ENCODE measurements at places on chromosomes 7 and 10.

GRCh38 chr7:100483722-100484672, at the start of gene NYAP1:
TSS of gene NYAP1 (plus strand) at chr7:100483927. CDS start at chr7:100485312, 1,385 bp downstream.
- DNase-seq = no peak

DNA sequence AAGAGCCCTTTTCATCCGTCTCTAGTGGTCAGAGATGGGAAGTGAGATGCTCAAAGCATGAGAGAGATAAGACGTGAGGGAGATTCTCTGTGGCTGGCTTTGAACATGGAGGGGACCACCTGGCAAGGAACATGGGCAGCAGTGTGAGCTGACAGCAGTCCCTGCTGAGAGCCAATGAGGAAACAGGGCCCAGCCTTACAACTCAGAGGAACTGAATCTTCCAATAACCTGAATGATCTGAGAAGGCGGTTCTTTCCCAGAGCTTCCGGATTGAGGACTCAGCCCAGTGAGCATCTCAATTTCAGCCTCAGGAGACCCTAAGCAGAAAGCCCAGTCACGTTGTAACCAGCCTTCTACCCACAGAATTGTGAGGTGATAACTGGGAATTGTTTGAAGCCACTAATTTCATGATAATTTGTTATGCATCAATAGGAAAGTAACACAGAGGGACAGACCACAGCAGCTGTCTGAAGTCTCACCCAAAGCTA, 33.9 kb upstream of the IKZF1 start:
- peak; percentile 55 for DNase-seq

DNA sequence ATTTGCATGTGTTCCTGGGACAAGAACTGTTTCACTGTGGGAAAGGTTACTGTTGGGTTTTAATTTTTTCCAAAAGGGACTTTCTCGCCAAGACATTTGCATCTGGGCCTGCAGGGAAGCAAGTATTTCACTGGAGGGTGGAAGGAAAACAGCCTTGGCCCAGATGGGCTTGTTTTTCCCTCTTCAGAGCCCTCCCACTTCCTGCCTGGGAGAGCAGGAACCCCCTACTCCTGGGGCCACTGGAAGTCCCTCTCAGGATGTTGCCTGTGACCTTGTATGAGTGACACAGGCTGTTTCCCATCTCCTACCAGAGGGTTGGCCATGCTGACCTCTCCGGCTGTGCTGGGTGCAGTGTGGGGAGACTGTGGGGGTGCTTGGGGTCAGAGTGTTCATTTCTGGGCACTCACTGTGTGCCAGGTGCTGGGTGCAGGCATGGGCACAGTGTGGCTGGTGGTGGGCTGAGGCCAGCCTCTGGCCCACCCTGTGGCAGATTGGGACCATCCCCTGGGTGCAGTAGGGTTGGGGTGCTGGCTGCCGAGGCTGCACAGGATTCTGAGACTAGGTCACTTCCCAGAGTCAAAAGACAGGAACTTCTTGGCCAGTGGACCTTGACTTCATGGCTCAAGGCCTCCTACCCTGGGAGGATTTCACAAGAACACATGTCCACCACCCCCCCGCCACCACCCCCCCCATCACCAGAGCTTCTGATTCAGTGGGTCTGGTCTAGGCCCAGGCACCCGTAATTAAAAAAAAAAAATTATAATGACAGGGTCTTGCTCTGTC, 10.2 kb downstream of the TSPAN15 start:
- no peak for DNase-seq

DNA sequence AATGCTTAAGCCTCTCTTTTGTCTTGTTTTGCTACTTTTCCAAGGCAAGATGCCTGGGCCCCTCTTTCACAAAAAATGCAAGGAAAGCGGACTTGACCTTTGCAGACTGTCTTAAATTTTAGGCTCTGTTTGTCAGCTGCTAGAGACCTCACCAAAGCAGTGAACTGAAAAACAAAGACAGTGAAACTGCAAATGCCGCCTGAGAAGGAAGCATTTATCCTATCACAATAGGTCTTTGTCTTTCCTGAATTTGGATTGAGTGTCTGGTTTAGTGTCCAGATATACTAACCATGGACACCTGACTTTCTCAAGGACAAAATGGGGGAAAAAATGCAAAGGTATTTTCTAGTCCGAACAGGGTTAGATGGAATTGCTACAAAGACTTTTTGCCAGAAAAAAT, 256.9 kb downstream of the INHBA start:
- DNase-seq = no peak

DNA sequence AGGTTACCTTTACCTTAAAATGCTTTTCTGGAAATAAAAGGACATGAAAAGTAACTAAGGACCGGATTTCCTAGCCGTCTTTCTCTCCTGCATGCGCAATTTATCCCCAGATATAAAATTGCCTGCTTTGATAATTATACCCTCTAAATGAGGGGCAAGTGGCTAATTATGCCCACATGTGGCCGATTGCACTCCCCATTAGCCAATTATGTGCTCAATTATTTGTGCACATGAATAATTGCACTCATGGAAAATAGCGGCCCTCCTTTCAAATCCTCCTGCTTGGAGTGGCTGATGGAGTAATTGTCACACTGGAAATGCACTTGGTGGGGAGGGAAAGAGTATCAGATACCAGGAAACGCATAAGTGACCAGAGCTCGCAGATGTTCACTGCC, 66.4 kb upstream of the ATRNL1 start:
- no peak for DNase-seq

- DNase-seq = no peak
Observed at GRCh38 chr10:131979336-131979735, 2.4 kb downstream of the BNIP3 start.

- DNase-seq = no peak
Observed at GRCh38 chr10:101062232-101063049, 652 bp downstream of the KAZALD1 start.

DNA sequence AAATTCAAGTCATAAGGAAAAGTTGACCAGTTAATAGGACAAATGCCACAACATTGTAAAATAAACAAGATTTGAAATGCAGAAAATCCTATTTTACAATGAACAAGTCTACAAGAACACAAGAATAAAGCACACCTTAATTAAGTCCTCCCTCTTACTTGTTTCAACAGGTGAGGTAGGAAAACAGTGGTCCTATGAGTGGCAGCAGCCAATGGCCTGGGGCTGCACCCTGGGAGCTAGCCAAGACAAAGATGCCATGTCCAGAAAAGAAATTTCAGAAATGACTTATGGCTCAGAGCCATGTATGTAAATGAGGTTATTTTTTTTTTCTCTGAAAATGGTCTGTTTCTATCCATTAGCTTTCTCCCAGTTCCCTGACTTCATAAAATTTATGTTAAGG, 14.3 kb downstream of the KLLN start:
- DNase-seq = no peak

DNA sequence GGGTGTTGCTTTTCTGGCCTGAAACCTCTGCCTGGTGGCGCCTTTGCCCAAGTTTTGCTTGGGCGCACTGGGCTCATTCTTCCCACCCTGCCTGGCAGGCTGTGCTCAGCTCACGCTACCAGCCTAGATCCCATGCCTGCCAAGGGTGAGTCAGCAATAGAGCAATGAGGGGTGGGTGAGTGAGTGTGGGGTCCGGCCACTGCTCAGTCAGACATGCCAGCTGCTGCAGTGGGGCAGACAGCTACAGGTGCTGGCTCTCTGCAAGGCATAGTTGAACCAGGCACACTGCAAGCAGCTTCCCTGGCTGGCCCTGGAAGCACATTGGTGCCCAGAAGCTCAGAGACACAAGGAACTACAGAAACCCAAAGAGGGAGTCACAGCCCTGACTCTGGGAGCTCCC, 680.9 kb upstream of the LRRTM3 start:
- no peak for DNase-seq

- DNase-seq = no peak
Observed at GRCh38 chr10:63093227-63093626, 39.9 kb upstream of the NRBF2 start.

- no peak for DNase-seq
Observed at GRCh38 chr7:37633048-37633447, 50.5 kb upstream of the GPR141 start.

GRCh38 chr10:43199088-43199683, 60.9 kb downstream of the CSGALNACT2 start:
- no peak for DNase-seq

- no peak for DNase-seq
Observed at GRCh38 chr7:10216462-10216861, 757.2 kb upstream of the PHF14 start.

DNA sequence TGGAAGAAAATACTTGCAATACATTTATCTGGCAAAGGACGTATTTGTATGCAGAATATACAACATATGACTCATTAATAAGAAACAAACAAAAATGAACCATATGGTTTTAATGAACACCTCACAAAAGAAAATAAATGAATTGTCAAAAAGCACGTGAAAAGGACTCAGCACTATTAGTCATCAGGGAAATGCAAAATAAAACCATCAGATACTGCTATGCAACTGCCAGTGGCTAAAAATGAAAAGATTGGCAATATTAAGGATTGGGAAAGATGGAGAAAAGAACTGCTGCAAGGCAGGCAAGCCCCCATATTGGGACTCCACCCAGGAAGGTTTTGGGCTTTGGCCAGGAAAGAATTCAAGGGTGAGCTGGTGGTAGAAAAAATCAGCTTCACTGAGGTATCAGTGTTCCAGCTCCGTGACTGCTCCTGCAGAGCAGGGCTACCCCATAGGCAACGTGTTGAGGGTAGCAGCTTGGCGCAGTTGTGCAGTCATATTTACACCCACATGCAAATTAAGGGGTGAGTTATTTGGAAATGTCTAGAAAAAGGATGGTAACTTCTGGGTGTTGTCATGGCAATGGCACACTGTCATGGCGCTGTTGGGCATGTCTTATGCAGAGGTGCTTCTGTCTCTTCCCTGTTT, 72.7 kb downstream of the CUBN start:
- no peak for DNase-seq

GRCh38 chr10:115857856-115858255, 415.1 kb downstream of the GFRA1 start:
- DNase-seq = no peak

GRCh38 chr7:137454246-137454724, 110.8 kb upstream of the PTN start:
- no peak for DNase-seq

DNA sequence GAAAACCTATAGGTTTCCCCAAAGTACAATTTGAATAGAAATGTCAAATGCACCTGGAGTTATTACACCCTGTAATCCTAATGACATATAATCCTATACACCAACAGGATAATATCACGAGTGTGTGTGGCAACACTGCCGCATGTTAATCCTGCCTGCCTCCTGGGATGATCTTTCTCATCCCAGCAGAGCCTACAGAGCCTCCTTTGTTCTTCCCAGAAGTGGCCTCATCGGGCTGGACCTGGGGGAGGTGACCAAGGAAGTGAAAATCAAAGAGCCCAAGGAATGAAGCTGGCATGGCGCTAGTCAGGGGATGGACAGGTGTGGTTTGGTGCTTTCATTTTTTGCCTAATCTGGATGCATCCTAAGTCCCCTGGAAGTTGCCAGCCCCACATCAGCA, 29.5 kb upstream of the LEP start:
- no peak for DNase-seq

DNA sequence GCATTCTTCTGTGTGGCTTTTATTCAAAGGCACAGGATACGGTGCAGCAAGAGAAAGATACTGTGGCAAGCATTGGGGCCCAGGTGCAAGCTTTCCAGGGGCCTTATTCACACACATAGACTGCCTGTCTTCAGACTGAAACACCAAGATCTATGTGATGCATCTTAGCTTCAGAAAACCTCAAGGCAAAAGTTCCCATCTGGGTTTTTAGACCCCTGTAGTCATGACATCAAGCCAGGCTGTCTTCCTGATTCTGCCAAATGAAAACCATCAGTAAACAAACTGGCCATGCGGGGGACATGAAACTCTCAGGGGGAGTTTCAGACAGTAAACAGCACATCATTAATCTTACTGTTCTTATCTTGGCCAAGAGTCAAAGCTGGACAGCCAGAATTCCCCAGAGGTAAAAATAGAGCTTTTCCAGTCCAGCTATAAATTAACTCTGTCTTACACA, 9.8 kb downstream of the AGBL3 start:
- peak; percentile 76 for DNase-seq

DNA sequence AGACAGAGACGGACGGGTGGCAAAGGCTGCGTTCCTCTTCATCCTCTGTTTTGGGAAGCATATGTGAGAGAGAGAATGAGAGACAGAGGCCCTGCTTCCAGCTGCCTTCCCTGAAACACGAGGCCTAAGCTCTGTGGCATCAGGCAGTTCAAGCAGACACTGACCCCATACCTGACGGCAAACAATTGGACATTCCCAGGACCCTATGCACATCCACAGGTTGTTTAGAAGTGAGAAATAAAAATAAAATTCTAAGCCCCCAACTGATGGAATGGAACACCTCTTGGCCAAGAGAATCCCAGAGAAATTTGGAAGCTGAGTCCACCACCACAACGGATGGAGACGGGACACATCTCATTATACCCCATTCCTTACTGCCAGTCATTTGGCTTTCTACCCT, 105.3 kb downstream of the CPXM2 start:
- no peak for DNase-seq

GRCh38 chr10:61751599-61751998, 88.9 kb downstream of the CABCOCO1 start:
- DNase-seq = no peak

- no peak for DNase-seq
Observed at GRCh38 chr10:131078131-131078881, 233.2 kb downstream of the TCERG1L start.

GRCh38 chr7:35762781-35763180, 38.1 kb upstream of the SEPTIN7 start:
- no peak for DNase-seq

- DNase-seq = no peak
Observed at GRCh38 chr7:67631476-67631875, 634.8 kb downstream of the TYW1 start.

DNA sequence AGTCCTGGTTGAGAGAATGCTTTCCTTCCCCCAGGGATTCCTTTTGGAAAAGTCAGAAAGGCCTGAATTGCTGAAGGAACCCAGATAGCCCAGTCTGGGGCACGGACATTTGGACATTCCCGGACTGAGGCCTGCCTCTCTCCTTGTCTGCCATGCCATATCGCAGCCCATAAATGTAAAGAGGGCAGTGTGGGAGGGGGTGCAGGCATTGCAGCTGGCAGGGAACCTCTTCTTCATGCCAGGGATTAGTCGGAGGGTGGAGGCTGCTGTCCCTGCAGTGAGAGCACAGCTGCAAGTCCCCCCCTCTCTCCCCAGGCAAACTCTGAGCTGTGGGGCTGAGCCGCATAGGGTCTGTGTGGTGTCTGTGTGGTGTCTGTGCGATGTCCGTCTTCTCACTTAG, 486.0 kb upstream of the MKI67 start:
- DNase-seq = no peak

DNA sequence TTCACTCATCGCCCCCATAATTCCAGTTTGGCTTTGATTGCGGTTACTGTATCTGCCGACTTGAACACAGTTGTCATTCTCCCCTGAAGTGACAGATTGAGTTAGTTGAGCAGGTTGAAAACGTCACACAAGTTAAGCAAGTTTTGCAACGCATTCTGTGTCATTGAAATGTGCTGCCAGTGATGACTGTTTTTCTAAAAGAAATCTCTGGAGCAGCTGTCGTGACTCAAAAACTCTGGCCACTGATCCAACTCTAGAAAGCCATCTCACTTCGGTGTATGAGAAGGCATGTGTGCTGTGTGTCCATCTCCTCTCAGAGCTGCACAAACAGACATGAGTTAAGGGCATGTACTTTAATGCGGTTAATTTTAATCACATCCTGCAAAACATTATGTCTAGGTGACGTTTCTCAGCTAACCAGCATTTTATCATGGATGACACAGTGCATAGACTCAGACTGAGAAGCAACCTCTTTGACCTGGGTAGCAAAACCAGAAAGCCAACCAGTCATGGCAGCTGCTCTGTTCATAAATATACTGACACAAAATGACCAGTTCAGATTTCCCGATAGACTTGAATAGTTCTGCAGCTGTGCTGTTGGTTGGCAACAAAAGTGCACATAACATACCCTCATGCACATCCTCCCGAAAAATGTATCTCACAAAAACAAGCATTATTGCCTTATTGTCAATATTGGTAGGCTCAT, 69.3 kb downstream of the CSTF2T start:
- no peak for DNase-seq

Data from GM12864 (cell line).